ENCODE measurements at places on chromosomes 5 and 9.

- DNase-seq = no peak
Observed at GRCh38 chr5:74332682-74333081, 307.8 kb downstream of the ENC1 start.

GRCh38 chr9:94867281-94867841, 140.9 kb downstream of the AOPEP start:
- DNase-seq = no peak

- no peak for DNase-seq
Observed at GRCh38 chr9:115517335-115518075, 399.5 kb upstream of the TNC start.

- no peak for DNase-seq
Observed at GRCh38 chr5:17156463-17156862, 61.0 kb upstream of the BASP1 start.

DNA sequence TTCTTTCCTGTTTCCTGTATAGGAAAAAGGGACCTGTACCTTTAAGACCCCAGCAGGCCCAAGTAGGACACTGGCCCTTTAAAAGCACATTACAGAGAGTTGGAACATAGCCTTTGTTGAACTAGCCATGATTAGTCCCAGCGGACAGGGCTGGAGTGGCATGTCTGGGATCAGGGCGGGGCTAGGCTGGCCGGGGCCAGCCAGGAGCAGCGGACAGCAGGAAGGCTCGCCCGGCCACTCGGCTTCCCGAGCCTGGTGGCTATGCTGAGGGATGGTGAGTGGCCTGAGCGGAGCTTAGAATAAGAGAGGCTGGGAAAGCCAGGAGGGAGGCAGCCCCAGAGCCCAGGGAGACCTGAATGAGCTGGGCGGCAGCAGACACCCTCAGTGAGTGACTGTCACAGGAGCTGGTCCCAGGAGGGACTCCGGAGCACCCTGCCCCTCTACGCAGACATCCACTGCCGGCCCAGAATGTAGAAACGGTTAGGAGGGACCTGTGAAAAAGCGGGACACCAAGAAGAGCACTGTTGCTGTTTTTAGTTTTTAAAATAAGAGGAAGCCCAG, 92.1 kb downstream of the DAB2IP start:
- DNase-seq = no peak

GRCh38 chr5:37899037-37899436, 59.2 kb upstream of the GDNF start:
- DNase-seq = no peak

DNA sequence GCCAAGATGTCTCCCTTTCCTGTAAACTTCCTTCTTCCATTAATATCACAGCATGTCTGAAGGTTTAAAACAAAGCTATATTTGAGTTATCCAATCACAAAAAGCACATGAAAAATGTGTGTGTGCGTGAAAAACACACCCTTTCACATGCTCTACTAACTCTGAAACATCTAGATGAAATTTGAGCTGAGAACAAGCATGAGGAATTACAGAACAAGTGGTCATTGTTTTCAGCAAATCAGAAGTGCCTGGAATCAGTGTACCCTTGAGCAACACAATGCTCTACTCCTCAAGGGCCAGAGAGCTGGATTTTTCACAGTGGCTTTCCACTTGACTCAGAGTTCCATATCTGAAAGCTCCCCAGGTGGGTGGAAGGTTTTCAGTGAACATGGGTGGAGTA, 255.9 kb downstream of the PSAT1 start:
- DNase-seq = no peak

DNA sequence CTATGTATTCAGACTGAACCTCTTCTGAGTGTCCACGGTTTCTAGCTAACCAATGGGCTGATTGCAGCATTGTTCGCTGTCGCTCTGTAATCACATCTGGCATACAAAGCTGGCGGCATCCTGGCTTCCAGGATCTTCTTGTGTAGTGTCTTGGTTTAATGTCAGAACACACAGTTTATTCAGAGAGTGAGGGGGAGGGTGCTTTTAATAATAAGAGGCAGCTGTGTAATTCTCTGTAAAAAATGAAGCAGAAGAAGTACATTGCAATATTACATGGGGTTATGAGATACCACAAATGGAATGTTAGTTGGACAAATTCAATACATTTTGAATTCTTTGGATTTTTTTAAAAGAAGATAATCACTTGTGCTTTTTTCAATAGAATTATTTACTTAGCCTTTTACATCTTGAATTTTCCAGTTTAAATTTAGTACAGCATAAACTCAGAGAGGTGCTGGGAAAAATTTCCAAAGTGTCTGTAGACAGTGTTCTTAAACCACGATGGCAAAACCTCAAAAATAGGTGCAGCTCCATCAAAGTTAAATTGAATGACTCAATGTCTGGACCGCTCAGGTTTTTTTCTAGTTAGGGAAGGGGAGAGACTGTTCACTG, 206.0 kb downstream of the PCSK1 start:
- DNase-seq = no peak

DNA sequence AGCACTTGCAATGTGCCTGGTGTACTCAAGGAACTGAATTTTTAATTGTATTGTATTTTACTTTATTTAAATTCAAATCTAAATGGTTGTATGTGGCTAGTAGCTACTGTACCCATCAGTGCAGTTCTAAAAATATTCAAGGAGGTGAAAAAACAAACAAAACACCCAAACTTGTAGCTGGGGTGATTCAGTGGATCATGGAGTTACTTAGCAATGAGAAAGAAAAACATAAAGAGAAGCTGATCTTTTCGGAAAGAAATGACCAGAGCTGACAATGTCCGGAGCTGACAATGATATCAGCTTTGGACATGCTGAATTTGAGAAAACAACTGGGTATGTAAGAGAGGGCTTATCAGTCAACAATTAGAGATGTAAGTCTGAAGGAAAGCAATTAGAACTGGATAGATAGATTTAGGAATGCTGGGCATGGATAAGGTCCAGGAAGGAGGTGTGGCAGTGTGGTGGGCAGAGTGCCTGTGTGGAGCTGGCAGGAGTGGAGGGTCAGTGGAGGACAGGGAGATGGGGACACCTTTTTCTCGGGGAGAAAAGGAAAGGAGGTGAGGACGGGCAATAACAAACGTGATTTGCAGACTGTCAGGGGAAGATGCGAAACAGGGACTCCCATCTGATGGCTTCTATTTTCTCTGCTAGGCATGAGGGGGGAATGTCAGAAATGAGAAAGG, 113.2 kb downstream of the DCP2 start:
- no peak for DNase-seq

DNA sequence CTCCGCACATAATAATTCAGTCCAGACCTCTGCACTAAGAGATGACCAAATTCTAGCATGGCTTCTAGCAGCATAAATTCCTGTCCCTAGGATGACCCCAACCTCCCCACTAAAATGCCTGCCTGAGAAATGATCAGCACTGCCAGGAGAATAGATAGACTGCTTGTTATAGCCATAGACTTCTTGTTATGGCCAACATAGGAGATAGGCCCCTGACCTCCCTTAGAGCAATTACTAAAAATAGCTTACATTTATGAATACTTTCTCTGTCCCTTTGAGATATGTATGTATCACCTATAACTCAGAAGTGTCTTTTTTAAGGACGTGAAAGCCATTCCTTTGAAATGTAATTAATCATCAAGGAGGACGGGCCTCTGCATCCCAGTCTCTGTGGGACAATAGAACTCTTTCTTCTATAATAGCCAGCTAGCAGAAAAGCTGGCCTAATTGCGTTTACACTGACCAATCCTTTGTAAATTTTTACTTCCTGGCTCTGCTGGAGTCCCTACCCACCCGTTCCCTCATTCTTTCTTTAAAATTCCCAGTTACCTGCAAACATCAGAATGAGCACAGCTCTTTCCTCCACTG, 1002.7 kb downstream of the CDH18 start:
- DNase-seq = no peak

GRCh38 chr9:14398473-14398872, 84.5 kb upstream of the NFIB start:
- no peak for DNase-seq

DNA sequence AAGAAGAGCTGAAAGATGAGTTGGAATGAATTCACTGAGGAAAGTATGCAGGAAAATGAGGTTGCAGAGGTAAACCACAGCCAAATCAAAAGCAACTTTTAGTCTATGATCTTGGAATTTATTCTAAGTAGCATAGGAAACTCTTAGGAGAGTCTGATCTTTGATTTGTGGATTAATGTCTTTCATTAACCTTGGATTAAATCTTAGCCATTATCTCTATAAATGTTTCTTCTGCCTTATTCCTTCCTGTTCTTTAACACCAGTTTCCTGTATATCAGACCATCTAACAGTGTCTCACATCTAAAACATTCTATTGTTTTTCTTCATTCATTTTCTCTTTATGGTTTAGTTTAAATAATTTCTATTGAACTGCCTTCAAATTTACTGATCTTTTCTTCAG, 187.2 kb upstream of the ANKRD55 start:
- no peak for DNase-seq

DNA sequence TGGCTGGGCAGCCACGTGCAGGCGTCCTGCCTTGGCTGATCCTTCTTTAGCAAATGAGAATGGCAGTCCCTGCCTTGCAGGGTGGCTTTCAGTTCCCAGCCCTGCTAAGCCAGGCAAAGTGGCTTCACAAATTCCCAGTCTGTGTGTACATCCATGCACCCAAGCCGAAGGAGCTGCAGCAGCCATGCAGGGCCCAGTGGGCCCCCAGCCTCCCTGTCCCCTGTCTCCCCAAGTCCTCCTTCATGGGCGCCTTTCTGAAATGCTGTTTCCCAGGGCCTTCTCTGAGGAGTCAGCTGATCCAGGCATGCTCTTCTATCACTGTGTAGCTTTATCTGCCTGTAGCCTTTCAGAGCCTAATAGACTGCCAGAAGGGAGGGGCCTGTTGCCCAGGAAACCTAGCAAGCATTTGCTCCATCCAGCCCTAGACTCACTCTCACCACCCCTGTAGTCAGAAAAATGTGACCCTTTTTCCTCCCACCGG, 47.4 kb upstream of the SHC3 start:
- no peak for DNase-seq

DNA sequence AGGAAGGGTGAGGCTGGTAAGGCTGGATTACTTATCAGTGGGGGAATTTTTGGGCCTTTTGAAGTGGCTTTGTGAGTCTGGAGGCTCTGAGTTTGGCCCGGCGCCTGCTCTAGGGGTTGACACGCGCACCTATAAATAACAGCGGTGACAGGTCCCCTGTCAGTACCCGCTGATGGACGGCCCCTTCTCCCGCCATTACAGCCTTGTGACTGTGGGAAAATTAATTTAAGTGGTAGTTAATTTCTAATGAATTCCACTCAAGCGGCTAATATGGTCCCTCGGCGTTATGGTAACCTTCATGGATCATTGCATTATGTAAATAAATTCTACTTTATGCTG, 16.5 kb downstream of the MRPL36 start:
- DNase-seq = no peak

DNA sequence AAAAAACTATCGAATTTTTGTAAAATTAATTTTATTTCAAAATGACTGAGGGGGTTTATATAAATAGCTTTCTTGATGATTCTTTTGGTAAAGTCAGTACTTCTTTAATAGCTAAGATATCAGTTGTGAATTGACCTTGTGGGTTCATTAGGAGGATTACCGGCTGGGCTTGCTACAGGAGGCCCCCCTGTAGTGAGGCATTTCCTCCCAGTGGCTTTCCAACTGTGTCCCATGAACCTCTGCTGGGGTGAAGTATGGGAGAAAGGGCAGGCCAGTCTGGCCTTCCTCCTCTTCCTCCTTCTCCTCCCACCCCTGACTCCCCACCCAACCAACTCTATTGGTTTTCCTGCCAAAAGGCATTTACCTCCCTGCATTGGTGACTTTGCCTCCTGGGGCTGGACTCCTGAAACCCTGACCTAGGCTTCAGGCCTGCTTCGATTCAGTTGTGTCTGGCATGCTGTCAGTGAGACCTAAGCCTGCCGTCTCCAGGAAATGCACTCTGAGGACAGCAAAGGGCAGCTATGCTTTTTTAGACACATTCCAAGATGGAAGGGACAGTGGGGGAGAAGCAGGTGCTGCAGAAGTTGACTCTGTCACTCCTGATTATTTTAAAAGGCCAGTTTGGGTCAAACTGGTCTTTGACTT, 144.8 kb downstream of the HSPA4 start:
- DNase-seq = no peak

DNA sequence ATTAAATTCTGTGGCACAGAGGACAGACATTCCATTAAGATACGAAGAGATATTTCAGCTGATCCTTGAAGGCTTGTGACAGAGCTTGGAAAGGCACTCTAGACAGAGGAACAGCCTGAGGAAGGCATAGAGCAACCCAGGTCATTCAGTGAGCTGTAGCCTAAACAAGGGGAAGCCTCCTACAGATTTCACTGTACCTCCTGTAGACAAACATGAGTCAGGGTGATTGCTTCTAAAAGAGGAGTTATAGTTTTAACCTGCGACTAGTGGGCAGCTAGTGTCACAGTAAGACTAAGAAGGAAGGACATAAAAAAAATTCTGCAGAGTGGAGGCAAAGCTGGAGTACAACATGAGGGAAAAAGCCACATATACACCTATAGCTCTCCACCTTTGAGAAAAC, 43.5 kb upstream of the ANKDD1B start:
- no peak for DNase-seq

DNA sequence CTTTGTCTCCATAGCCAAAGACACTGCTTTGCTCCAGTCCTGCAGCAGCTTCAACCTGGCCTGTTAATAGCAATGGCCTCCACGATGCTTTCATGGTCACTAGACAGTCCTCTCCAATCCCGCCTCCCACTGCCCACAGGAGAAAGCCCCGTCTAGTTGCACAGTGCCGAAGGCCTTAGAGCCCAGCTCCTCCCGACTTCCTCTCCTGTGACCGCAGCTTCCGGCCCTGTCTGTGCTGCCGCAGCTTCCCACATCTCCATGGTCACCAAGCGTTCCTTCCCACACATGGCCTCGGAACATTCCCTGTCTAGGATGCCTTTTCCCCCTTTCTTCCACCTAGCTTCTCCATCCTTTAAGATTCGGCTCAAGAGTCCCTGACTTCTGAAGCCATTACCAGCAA, 23.4 kb downstream of the PCA3 start:
- no peak for DNase-seq

DNA sequence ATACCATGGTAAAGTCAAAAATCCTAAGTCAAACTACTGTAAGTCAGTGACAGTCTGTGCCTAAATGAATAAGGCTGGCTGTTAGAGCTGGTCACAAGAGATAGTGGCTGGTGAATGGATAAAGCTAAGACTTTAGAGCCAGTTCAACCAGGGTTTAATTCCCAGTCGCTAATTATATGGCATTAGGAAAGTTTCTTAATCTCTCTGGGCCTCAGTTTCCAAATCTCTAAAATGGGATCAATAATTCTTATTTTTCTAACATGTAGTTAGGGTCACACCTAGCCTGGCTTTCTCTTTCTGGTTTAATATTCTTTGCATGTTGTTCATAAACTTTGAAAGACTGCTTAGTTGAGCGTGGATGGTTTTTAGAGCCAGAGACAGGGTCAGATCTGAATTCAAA, 64.8 kb downstream of the SMIM15 start:
- no peak for DNase-seq

Measured in activated CD4-positive, CD25-positive, alpha-beta regulatory T cell (primary cell).